ENCODE measurements at places on chromosomes 11 and 22. TPM values are rescaled to one million over a fixed set of nuclear protein-coding genes. Genes with fewer than 3 reads are reported as not detected.

DGCR6 gene
- 0.70 TPM for polyA plus RNA-seq

GRCh38 chr22:49418943-49419342 is 408.7 kb downstream of the BRD1 start:
- DNase-seq: no peak

DNA sequence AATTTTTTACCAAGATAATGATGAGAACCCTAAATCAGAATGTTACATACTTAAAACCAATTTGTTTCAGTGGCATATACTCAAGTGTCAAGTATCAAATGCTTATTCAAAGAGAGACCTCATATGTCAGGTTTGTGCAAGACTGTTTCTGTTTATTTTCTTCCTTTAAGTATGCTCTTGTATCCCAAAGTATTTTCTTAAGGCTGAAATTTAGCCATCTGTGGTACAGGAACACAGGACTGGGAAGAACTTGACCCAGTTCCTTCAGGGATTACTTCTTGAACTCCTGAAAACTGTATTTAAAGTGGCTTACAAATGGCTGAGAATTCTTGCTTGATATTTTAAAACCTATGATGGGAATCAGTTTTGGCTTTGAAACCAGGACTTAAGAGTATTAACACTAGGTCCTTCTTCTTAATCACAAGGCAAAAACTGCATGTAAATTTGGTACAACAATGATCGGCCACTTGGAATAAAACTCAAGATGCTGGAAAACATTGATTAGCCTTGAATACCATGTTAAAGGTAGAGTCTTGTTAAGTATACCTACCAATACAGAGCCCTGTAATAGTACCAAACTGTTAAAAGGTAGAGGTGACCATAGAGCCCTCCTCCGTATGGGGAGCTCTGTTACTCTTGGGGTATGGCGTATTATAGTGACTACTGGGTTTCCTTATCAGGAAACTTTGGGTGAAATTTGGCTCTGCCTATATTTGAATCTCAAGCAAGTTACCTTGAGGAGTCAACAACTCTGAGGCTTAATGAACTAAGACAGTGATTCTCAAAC is 95.9 kb downstream of the BLID start:
- DNase-seq: no peak

- no peak for DNase-seq
Measured at GRCh38 chr11:35324981-35325380, 94.4 kb downstream of the SLC1A2 start.

DNA sequence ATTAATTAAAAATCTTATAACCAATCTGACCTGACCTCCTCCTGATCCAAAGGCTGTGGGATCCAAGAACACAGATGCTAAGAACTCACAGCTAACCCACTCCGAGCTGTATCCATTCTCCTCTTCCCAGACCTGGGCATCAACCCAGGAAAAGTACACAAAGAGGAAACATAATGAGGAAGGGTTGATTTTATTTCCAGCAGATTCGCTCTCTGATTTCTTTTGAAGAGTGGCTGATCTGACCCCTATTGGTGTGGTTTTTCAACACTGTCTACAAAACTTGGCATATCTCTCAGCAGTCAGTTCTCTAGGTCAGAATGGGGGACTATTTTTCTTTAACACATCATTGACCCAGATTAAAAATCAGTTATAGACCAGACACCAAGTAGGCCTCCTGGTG is 201.9 kb upstream of the UBASH3B start:
- no peak for DNase-seq

- DNase-seq: no peak
Measured at GRCh38 chr11:128547946-128548648, 39.3 kb downstream of the ETS1 start.

- DNase-seq: no peak
Measured at GRCh38 chr11:64757549-64758329, 2.0 kb downstream of the PYGM start.
